ENCODE measurements at places on chromosomes 16 and 17. TPM values are rescaled to one million over a fixed set of nuclear protein-coding genes. Genes with fewer than 3 reads are reported as not detected.
A peak's percentile ranks its signal among the peaks of the same experiment; 100 is the strongest.

Gene SLC46A1
- polyA plus RNA-seq, result 13.7 TPM

Gene NCBP3
- 75.0 TPM for polyA plus RNA-seq

Gene SP6
- polyA plus RNA-seq, result 1.4 TPM

Gene ANKS4B
- polyA plus RNA-seq, result 39.3 TPM

Gene TSPOAP1
- polyA plus RNA-seq, result 17.2 TPM

Gene SPATA22
- not detected for polyA plus RNA-seq

DNA sequence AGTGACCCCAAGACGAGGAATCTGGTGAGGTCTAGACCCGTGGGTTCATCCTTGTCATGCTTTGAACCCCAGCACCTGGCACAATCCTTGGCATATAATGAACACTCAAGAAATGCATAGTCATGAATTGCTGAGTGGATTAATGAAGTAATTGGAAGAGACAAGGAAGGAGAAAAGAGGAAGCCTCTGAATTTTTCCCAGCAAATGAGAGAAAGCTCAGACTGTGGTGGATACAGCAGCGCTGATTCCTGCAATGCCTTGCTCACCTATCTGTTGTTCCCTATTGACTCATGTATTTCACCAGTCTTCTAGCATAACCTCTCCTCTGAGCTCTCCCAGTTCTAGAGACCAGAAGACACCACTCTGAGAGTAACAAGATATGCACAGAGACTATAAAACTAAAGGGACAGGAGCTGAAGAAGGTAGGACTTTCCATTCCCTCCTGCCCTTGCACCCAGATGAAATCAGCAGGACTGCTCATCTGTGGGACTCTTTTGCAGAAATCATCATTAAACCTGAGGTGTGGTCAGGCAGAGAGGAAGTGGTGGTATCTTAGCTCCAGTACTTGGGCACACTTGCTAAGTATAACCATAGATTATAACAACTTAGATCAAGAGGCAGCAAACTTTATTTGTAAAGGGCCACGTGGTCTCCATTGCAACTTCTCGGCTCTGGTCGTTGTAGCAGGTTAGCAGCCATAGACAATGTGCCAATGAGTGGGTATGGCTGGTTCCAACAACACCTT is 102.8 kb downstream of the MAF start:
- H3K27me3 ChIP-seq, result no peaks in the 10 kb centered on the region
- no peak overlapping the region for H3K4me3 ChIP-seq
- H3K27ac ChIP-seq, result no peak overlapping the region
- peaks cover 4% of the 10 kb centered on the region for H3K4me1 ChIP-seq
- H3K36me3 ChIP-seq, result no peaks in the 10 kb centered on the region

DNA sequence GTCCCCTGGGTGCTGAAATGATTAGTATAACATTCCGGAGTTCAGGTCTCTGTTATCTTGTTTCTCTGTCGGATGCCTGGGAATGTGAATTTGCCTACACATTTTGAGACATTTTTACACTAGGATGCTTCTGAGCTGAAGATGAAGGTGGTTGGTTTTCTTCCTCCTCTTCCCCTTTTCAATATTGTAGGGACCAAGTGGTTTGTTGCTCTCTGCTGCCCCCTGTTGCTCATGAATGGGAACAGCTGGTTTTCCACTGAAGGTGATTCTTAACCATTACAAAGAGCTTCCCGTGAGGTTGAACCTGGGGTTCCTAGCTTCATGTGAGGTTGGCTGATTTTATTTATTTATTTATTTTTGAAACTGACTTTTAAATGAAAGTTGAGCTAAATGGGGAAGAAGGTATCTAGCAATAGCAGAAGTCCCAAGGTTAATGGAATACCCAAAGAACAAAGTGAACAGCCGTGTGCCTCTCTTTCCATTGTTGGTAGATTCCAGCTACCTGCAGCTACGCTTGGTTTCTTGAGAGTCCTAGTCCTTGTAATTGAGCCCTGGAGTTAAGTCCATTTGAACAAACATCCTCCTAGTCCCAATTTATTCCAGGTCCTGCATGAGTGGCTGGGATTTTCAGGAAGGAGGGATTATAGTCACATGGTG is 983.9 kb upstream of the EEF2KMT start:
- no peak overlapping the region for H3K4me3 ChIP-seq
- no peaks in the 10 kb centered on the region for H3K4me1 ChIP-seq
- H3K27ac ChIP-seq, result no peak overlapping the region
- H3K36me3 ChIP-seq, result no peaks in the 10 kb centered on the region
- H3K27me3 ChIP-seq, result no peaks in the 10 kb centered on the region

DNA sequence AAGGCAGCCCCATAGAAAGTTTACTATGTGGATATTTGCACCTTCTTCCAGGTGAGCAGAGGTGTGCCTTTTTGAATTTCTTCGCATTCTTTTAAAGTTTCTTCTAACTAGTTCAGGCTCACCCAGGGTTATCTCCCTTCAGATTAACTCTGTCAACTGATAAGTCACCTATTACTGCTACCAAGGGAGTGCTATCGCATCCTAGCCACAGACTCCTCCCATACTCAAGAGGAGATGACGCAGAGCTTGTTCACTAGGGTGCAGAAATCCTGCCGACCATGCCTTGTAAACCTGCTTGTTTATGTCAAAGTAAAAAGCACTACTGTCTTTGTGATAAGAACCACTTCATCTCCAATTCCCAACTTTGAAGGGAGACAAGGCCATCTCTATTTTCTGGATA is 390.1 kb downstream of the RBFOX1 start:
- H3K4me3 ChIP-seq, result no peak overlapping the region
- peak; percentile 29 for DNase-seq
- no peaks in the 10 kb centered on the region for H3K36me3 ChIP-seq
- H3K27ac ChIP-seq, result no peak overlapping the region

GRCh38 chr17:44247440-44247841 is 20.5 kb downstream of the SLC4A1 start:
- no peaks in the 10 kb centered on the region for H3K27me3 ChIP-seq
- H3K4me1 ChIP-seq, result peaks cover 5% of the 10 kb centered on the region
- DNase-seq, result no peak
- H3K4me3 ChIP-seq, result no peak overlapping the region
- no peak overlapping the region for H3K27ac ChIP-seq

DNA sequence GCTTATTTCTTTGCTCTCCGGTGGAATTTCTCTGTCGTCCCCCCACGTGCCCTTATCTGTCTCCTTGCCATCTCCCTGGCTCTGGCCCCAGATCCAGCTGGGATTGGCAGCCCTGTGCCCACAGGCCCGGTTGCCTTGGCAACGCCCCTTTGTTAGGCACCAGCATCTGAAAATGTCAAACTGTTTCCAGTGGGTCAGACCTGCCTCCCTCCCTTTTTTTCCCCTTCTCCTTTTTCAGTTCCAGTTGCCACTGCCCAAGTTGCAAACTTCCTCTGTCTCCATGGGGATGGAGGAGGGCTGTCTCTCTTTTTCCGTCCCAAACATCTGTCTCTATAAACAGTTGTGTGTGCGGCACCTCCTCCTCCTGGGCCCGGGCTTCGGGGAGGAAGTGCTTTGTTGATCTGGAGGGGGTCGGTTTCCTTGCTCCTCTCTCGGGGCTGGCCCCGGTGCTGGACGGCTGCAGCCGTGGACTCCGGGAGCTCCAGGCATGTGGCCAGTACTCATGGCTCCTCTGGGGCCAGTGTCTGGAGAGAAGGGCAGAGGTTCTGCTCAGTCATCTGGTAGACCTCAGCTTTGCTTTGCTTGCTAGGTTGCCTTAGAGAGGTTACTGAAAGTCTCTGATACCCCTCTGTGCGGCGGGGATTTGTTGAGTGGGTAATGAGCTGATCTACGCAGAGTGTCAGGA is 35.3 kb downstream of the SOCS3 start:
- DNase-seq, result peak; percentile 76
- no peaks in the 10 kb centered on the region for H3K27me3 ChIP-seq
- H3K4me3 ChIP-seq, result no peak overlapping the region
- no peaks in the 10 kb centered on the region for H3K36me3 ChIP-seq

GRCh38 chr17:65433157-65433556 is 128.3 kb downstream of the AXIN2 start:
- H3K27ac ChIP-seq, result no peak overlapping the region
- no peaks in the 10 kb centered on the region for H3K4me1 ChIP-seq
- H3K27me3 ChIP-seq, result no peaks in the 10 kb centered on the region
- DNase-seq, result no peak

- no peaks in the 10 kb centered on the region for H3K27me3 ChIP-seq
- H3K4me1 ChIP-seq, result no peaks in the 10 kb centered on the region
- H3K4me3 ChIP-seq, result no peak overlapping the region
These were observed 24.4 kb downstream of the CNTROB start for GRCh38 chr17:7956228-7956965.

DNA sequence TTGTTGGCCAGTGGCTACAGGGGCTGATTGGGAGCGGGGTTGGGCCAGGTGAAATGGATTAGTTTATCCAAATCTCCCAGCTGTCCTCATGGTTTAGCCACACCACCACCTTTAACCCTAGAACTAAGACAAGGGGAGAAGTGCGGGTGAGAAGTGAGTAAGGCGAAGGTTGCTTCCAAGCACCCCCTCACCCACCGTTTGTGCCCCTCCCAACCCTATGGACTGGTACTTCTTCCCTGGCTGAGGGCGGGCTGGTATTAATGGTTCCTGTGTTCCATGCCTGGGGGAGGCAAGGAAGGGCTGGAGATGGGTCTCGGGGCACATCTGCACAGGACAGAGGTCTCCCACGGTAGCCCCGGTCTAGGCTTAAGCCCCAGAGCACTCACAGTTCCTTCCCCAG is 25.1 kb downstream of the NT5M start:
- no peak for DNase-seq
- H3K27ac ChIP-seq, result no peak overlapping the region
- H3K4me1 ChIP-seq, result no peaks in the 10 kb centered on the region
- H3K36me3 ChIP-seq, result no peaks in the 10 kb centered on the region

DNA sequence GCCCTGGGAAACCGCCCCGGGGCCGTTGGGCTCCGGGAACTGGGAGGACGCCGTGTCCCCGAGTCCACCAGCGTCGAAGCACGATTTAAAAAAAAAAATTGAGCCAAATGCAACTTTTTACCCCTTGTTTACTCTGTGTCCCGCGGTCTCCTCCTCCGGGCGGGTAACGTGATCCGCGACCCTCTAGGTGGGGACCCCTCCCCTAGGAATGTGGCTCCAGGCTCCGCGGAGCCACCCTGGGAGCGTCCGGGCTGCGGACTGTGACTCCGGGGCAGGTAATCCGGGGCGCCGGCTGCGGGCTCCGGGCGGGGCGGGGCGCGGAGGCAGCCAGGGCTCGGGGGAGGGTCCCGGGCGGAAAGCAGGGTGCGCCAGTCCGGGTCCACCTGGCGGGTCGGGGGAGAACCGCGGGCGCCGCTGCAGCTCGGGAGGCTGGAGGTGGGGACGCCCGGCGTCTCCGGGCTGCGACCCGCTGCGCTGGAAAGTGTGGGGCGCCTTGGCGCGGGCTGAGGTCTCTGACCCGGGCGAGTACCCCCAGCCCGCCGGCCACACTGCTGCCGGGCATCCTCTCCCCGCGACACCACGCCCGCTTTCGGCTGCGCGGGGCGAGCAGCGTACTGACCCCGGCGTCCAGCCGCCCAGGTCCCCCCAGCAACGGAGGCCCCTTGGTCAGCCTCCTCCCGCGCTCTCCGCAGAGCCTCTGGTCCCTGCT is 852 bp upstream of the HELZ start:
- H3K4me1 ChIP-seq, result peaks cover 16% of the 10 kb centered on the region
- no peaks in the 10 kb centered on the region for H3K27me3 ChIP-seq
- peak overlapping the region; percentile 97 for H3K27ac ChIP-seq
- H3K4me3 ChIP-seq, result peak overlapping the region; percentile 99
- peaks cover 6% of the 10 kb centered on the region for H3K36me3 ChIP-seq
- peak; percentile 54 for DNase-seq

GRCh38 chr17:44350733-44351226 is 5.7 kb downstream of the GRN start:
- no peak overlapping the region for H3K4me3 ChIP-seq
- H3K4me1 ChIP-seq, result peaks cover 9% of the 10 kb centered on the region
- no peak for DNase-seq
- H3K36me3 ChIP-seq, result peaks cover 50% of the 10 kb centered on the region
- H3K27me3 ChIP-seq, result no peaks in the 10 kb centered on the region

- H3K27me3 ChIP-seq, result no peaks in the 10 kb centered on the region
- H3K27ac ChIP-seq, result peak overlapping the region; percentile 98
- H3K4me1 ChIP-seq, result peaks cover 35% of the 10 kb centered on the region
- H3K36me3 ChIP-seq, result no peaks in the 10 kb centered on the region
These were observed 407 bp upstream of the TMEM94 start for GRCh38 chr17:75456039-75456416.

- no peaks in the 10 kb centered on the region for H3K36me3 ChIP-seq
- no peak for DNase-seq
- no peaks in the 10 kb centered on the region for H3K27me3 ChIP-seq
- H3K27ac ChIP-seq, result no peak overlapping the region
- H3K4me1 ChIP-seq, result no peaks in the 10 kb centered on the region
These were observed 56.1 kb downstream of the ARSG start for GRCh38 chr17:68347380-68347779.

DNA sequence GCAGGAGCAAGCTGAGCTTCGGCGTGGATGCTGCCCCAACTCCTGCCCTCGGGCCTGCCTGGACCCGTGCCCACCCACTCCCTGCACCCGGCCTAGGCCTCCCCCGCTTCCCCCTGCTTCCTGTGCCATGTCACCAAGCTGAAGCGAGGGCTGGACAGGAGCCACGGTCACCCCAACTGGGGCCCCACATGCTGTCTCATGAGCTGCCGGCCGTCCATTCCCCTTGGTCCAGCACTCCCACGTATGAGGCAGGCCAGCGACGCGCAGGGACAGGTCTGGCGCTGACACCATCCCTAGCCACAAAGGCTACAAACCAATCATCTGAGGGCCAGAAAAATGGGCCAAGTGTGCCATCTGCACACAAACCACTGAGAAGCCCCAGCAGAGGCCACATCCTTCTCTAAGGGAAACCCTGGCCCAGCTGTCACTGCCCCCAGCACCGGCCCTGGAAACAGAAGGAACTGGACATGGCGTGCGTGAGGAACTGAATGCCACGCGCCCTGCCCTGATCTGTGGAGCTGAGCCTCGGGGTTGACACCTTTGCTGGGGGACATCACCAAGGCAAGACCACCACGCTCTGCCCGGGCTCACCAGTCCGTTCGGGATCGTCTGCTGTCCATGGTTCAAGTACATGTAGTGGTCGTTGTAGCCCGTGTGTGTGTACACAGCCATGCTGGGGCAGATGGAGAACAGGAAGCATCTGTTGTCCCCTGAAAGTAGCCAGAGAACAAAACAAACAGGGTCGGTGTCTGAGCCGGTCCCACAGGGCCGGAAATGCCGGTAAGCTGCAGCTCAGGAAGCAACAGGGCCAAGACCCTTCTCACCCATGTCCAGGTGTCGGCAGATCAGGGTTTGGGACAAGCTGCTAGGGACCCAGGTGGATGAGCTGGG is 22.2 kb downstream of the MEAK7 start:
- no peaks in the 10 kb centered on the region for H3K4me1 ChIP-seq
- no peak overlapping the region for H3K4me3 ChIP-seq
- DNase-seq, result no peak
- no peaks in the 10 kb centered on the region for H3K27me3 ChIP-seq
- H3K36me3 ChIP-seq, result peaks cover 51% of the 10 kb centered on the region

- no peak overlapping the region for H3K27ac ChIP-seq
- H3K27me3 ChIP-seq, result peaks cover 46% of the 10 kb centered on the region
- no peaks in the 10 kb centered on the region for H3K36me3 ChIP-seq
- H3K4me3 ChIP-seq, result no peak overlapping the region
- DNase-seq, result peak; percentile 20
These were observed 1.1 kb downstream of the RPRML start for GRCh38 chr17:46977750-46978488.

GRCh38 chr16:58665200-58665599 is 19.4 kb downstream of the SLC38A7 start:
- H3K27ac ChIP-seq, result no peak overlapping the region
- no peak for DNase-seq
- H3K4me3 ChIP-seq, result no peak overlapping the region
- peaks cover 14% of the 10 kb centered on the region for H3K36me3 ChIP-seq

GRCh38 chr16:55773859-55774549 is 58.9 kb downstream of the CES1 start:
- DNase-seq, result no peak
- no peaks in the 10 kb centered on the region for H3K36me3 ChIP-seq
- H3K4me1 ChIP-seq, result no peaks in the 10 kb centered on the region
- no peak overlapping the region for H3K27ac ChIP-seq

Measured in large intestine (tissue), 12 donors.